Osteocyte (in vitro differentiated cells): ENCODE measurements at places on chromosomes 1 and 21. TPM values are rescaled to one million over a fixed set of nuclear protein-coding genes. Genes with fewer than 3 reads are reported as not detected.

DNA sequence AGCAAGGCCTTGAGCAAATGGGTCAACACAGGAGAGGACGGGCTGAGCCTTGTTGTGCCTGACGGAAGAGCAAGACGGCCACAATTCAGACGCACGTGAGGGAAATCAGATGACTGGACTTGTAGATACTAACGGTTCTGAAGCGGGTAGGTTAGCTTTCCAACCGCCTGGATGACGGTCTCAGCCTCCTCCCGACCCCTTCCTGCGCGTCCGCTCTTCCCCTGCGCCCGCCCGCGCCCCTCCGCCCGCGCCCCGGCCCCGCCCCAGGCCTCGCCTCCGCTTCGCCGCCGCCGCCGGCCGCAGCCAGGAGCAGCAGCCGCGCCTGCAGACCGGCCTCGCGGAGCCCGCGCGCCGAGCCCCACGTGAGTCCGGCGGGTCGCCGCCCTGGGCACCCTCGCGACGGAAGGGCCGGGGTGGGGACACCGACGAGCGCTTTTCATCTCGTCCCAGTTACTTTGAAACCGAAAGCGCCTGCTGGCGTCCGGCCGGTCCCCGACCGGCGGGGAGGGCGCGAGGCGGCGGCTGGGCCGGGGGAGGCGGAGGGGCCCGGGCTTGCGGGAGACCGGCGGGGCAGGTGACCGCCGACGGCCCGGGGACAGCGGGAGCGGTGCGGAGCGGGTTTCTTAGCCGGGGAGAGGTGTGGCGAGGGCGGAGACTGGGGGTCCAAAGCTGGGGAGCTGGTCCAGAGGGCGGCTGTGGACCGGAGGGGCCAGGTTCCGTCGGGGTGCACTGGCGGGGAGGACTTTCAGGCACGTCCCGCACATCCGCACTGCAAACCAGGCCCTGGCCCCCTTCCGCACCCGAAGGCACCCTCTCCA lies at the start of gene TRAF5:
TSS of gene TRAF5 (plus strand) at position 306 of the 818 bp plus-strand sequence. CDS start 26,407 bp downstream, outside the sequence.
- peak; percentile 88 for DNase-seq

GRCh38 chr1:96722958-96723357 lies 1.4 kb downstream of the PTBP2 start:
- DNase-seq = no peak

GRCh38 chr21:42036313-42036712 lies 26.2 kb upstream of the ZBTB21 start:
- DNase-seq = no peak

DNA sequence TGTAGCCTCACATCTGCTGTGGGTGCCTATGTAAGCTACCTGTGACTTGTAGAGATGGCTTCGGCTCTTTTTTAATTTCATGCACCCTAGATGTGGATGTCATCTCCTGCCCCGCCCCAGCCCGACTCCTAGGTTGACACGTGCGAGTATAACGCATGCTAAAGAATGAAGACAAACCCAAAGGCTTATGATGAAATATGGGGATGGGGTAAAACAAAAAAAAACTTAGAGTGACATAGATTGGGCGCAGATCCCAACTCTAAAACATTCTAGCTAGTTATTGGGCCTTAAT lies 613 bp upstream of the ERO1B start:
- DNase-seq = no peak

LCE1D gene
- not detected in 2 replicates for total RNA-seq

PCP4 gene
- total RNA-seq = not detected in 2 replicates

TRIM46 gene
- 6.1 and 7.7 TPM in 2 replicates for total RNA-seq

DNA sequence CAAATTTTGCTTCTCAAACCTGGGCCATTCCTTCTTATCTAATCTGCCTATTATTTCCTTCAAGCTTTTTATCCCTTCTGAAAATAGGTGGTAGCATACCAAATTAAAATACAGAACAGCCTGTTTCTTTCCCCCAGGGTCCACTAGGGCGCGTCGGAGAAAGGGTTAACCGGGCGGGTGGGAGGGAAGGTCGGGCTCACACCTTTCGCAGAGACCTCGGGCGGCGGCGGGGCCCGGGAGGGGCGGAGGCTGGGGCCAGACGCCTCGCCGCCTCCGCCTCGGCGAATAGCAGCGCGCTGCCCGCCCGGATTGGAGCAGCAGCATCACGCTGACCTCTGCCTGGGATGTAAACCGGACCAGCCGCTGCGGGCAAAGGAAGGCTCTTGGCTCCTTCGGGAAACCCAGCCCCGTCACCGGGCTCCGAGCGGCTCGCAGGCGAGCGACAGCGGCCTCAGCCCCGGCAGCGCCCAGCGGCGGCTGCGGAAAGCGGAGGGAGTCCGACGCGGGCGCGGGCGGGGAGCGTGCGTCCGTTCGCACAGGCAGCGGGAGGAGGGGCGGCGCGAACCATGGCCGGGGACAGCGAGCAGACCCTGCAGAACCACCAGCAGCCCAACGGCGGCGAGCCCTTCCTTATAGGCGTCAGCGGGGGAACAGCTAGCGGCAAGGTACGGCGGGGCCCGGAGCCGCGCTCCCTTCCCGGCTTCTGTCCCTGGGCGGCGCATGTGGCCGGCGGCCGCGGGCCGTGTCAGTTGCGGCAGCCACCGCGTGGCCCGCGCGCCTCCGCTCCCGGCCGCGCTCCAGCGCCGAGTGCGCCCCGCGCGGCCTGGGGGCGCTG lies at the start of gene UCK2:
TSS of gene UCK2 (plus strand) at position 347 of the 835 bp plus-strand sequence. CDS start at position 567, 220 bp downstream.
- DNase-seq = peak; percentile 90

- no peak for DNase-seq
Measured at GRCh38 chr1:30864681-30865080, 43.9 kb downstream of the SDC3 start.

DNA sequence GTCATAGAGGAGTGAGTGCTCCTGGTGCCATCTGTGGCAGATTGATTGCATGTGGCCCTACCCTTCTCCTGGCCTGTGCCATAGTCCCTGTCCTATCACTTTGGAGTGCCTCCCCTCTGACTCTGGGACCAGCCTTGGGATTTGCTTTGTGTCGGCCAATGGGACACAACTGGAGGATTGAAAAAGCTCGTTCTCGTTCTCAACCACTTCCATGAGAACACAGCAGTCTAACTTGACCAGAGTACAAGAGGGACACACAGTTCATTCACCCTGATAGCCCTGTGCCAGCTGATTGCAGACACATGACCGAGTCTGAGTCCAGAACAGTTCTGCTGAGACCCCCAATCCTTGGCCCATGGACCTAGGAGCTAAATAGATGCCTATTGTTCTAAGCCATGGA lies 47.8 kb downstream of the C1orf198 start:
- no peak for DNase-seq

DNA sequence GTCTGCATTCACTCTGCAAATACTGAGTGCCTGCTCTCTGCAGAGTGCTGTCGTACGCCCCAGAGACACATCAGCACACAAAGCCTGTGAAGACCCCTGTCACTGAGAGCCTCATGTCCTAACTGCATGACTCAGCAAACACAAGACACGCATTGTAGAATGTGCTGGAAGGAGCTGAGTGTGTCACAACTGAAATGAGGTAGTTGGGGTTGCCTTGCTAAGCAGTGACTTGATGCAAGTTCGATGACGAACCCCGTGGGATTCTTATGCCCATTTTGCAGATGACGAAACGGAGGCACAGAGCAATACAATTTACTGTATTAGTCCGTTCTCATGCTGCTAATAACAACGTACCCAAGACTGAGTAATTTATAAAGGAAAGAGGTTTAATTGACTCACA lies 65.1 kb downstream of the RIPK4 start:
- no peak for DNase-seq

DNA sequence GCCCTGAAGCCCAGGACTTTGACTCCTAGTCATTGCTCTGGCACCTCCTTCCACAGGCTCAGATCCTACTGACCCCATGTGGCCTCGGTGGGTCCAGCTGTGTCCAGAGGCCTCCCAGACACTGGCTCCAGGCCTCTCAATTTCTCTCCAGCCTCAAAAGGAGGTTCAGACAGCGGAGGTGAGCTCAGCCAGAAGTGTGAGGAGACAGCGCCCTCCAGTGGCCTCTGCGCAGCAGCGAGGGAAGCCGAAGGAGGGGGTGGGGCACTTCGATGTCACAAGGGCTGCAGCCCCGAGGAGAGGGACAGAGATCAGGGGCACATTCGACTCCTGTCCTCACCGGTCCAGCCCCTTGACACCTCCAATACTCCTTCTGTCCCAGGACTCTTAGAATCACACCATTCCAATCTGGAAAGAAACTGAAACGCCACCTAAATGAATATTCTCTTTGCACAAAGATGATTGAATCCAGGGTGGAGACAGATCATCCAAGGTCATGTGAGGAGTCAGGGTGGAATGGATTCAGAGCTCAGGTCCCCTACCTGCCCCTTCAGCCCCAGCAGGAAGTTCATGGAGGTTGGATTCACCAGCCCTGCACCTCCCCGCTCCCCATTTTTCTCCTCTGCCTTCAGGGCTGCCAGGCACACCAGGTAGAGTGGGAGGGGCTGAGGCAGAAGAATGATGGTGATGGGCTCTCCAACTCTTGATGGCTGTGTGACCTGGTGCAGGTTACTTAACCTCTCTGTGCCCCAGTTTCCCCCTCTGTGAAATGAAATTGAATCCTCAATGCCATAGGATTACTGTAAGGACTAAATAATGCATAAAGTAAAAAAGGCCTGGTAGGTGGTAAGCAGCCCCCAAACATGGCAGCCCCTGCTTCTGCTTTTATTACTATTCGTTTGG lies 34.8 kb upstream of the ZBTB40 start:
- DNase-seq = peak; percentile 92

TMED5 gene
- total RNA-seq = 27.1 and 31.5 TPM in 2 replicates

TNFRSF8 gene
- total RNA-seq = not detected in 2 replicates

- no peak for DNase-seq
Measured at GRCh38 chr1:205961991-205962820, 18.9 kb upstream of the SLC26A9 start.

DNA sequence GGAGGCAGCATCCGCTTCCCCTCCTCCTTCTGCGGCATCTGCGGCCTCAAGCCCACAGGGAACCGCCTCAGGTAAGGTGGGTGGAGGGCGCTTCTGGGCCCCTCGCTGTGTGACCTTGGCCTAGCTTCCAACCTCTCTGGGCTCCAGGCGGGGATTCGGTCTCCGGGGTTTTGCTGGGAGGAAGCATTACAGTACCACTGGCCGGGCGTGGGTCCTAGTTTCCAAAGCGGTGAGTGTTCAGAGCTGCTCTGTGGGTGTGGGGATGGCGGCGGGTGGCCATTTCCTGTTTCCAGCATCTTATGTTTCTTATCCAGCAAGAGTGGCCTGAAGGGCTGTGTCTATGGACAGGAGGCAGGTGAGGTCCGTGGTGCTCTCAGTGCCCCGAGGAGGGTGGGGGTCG lies 11.6 kb downstream of the FAAH start:
- DNase-seq = no peak

DNA sequence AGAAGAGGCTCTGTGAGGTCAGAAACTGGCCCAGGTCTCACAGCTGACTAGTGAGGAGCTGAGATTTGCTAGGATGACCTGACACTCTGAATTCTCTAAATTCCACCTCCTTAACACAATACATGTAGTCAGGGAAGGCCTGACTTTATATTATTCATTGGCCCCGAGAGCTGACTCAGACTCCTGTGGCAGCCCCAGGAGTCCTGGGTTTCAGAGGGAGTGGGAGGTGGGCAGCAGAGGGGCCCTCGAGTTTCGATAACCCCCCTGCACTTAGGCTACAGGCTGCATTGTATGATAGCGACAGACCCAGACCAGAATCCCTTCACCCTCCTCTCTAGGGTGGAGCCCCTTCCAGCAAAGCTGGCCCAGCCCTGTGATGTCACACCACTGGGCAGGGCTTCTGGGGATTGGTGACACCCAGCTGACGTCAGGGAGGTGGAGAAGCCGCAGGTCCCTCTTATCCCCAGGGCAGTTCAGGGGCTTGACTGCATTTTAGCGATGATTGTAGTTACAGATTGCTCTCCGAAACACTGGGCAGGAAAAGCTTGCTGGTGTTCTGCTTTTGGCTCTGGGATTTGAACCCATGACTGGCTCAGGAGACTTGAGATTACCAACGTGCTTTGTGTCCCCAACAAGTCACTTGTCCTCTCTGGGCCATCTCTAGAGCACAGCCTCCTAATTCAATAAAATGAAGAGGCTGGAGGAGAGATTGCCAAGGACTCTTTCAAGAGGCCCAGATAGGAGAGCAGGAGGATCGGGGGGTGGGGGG lies 17.0 kb upstream of the GPR37L1 start:
- no peak for DNase-seq

DNA sequence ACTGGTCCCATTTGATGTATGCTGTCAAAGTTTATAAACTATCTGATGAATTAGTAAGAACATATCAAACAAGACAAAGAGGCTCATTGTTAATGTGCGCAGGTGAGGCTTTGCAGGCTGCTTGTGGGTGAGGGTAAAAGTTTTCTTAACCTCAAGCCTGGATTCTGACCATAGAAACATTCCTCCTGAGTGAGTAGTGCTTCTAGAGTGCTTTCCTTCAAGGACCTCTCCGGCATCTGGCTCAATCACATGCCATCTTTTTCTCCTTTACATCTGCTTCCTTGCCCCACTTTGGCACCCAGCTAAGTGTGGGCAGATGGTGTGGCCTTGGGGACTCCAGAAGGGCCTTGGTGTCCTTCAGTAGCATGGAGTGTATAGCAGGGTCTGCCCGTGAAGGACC lies 104.0 kb downstream of the ROR1 start:
- DNase-seq = no peak

CHI3L1 gene
- total RNA-seq = not detected in 2 replicates

DNA sequence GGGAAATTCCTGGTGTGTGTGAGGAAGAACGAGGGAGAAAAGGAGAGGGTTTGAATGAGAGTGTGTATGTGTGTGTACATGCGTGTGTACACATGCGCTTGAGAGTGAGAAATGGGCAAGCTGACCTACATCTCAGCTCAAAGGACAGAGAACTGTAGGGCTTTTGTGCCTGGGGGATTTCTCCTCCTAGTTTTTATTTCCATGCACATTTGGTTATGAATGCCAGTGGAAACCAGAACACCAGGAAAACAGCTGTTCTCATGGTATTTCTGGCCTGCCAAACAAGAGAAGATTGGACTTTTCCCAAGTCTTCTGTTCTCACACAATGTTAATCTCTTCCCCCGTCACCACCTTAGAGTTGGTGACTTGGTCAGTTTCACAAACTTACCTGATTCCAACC lies 45.2 kb downstream of the SLC44A3 start:
- no peak for DNase-seq

DNA sequence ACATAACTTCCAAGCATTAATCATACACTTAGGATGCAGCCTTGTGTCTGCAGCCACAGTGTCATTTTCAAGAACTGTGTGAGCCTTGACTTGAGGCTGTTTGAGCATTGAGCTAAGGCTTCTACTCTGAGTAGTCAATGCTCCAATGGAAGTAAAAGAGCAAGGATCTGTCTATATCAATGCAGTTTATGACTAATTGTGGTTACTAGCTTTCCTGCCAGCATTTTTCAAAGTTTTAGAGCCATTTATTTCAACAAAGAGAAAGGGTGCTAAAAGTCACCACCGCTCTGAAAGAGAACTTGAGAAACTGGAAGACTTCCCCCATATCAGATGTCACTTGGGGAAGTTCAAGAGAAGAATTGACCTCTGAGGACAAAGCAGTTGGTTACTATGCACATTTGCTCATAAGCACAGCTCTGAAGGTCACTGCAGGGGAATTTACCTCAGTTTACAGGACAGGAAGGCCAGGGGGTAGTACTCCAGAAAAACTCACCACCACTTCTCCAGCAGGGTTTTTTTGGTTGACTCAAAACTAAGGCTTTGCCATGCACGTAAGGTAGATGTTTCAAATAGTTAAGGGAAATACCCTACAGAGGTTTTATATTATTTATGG lies 24.5 kb upstream of the RGS1 start:
- no peak for DNase-seq
